ENCODE measurements at places on chromosomes 1 and 21.

DNA sequence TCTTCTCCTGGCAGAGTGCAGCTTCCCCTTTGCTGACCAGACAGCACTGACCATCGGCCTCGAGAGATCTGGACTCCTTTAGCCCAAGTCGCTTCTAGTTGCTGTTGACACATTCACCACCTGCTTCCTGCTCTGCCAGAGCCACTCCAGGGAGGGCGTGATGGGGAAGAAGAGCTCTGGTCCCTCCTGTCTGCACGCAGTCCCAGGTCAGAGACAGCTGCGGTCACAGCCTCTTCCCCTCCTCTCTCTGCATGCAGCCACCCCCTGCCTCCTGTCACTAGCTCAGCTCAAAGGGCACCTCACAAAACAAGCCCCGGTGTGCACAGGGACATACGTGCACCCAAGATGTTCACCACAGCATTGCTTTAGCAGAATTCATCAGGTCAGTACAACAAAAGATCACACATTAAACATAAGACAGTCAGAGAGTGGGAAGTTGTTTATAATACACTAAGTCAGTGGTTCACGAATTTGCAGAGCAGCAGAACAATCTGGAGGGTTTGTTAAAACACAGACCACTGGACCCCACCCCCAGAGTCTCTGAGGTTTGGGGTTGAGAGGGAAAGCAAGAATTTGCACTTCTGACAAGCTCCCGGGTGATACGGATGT is 132.9 kb downstream of the SYF2 start:
- no peak for DNase-seq

DNA sequence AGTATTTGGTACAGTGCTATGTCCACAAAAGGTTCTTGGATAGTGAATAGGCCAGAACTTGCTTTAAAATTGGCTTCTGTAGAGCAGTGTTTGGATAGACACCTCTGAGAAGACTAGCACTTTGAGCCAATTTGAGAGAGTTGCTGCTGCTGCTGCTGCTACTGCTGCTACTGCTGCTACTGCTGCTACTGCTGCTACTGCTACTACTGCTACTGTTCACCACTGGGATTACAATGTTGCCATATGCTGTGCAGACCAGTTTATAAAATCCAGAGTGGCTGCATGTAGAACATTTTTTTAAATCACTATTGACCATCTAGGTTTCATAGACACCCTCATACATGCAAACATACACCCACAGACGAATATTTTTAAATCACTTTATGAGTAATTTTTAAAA is 15.3 kb downstream of the GORAB start:
- no peak for DNase-seq

GRCh38 chr1:107422901-107423300 is 282.1 kb downstream of the NTNG1 start:
- DNase-seq = no peak

DNA sequence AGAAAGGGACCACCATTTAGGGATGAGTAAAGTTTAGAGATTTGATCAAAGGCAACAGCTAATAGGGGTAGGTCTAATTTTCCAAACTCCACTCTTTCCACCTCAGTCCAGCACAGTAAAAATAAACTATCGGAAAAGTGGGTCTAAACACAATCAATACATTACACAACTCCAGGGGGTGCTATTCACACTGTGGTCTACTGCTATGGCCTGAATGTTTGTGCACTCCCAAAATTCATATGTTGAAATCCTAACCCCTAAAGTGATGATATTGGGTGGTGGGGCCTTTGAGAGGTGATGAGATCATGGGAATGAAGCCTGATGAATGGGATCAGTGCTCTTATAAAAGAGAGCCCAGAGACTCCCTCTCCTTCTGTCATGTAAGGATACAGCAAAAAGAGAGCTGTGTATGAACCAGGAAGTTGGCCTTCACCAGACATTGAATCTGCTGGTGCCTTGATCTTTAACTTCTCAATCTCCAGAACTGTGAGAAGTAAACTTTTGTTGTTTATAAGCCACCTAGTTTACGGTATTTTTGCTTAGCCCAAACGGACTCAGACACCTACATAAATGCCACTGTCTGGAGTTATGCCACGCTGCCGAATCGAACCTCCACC is 193.9 kb downstream of the OMA1 start:
- no peak for DNase-seq

- no peak for DNase-seq
These were observed 755 bp downstream of the RPAP2 start for GRCh38 chr1:92299477-92300150.

DNA sequence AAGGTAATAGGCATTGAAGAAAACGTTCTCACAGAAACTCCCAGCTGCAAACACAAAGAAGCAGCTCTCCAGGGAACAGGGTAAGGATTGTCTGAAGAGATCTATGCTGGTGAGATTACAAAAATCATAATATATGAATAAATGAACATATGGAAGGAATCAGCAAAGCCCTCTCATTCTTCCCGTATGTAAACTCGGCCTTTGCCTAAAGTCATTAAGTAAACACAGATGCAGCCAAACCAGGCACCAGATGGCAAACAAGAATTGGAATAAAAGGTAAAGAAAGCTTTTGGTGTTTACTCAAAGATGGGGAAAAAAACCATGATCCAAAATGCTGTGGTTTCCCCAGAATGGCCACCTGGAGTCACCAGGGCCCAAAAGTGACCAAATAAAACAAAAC is 76.6 kb upstream of the HOOK1 start:
- no peak for DNase-seq

- DNase-seq = no peak
These were observed 9.5 kb downstream of the CHIT1 start for GRCh38 chr1:203219934-203220333.

GRCh38 chr21:44391345-44392091 is 38.1 kb downstream of the TRPM2 start:
- no peak for DNase-seq

DNA sequence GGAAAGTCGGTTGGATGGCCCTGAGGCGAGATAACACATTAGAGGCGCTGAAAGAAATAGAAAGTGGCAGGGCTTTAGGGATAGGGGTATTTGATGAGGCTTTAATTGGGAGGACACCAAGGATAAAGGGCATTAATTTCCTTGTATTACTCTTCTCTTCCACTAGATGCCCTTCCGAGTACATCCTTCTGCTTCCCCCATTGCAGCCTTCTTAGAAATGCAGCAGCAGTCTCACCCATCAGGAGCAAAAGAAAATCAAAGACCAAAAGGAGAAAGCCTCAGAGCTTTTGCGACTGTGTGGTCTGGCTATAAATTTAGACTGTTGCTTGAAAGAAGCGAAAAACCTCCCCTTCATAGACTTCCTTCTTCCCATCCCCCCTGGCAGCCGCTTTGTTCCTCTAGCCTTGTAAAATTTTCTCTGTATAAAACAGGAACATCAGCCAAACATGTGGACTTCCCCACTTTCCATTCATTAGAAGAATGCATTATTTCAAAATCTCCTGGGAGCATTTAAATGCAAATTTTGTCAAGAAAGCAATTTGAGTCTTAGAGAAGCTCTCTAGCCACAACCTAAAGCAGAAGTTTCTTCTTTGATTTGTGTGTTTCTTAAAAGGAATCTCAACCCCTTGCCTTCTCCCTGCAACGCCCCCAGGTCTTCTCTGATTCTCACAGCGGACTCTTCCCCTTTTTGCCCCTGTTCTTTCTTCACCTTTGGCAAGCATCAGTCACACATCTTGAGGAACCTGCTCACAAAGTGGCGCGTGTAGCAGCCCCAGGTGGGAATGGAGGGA is 76.6 kb downstream of the NDUFS5 start:
- DNase-seq = peak; percentile 64

DNA sequence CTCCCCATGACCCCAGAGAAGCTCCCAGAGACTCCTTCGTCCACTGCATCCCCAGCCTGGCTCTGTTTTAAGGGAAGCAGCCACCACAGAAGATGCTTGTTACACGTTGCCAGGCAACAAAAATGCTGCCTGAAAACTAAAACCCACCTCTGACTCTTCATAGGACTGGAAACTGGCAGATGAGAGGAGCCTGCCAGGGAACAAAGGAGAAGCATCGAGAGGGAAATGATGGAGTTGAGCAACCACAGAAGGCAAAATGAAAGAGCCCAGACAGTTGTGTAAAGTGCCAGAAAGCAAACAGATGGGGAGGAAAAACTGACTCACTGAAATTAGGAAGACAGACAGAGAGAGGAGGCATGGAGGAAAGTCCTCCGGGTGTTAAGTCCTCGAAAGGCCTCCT is 118.4 kb downstream of the KCNN3 start:
- no peak for DNase-seq

Measured in left hindlimb (tissue), 1 donor.